ENCODE measurements at places on chromosomes 3 and 15. TPM values are rescaled to one million over a fixed set of nuclear protein-coding genes. Genes with fewer than 3 reads are reported as not detected.

Gene PLA2G4F
- 24.8 TPM for total RNA-seq

- DNase-seq = no peak
Observed at GRCh38 chr15:28080386-28080785, 18.7 kb downstream of the OCA2 start.

GRCh38 chr3:194110483-194110882, 25.5 kb upstream of the HES1 start:
- DNase-seq = no peak

- peak; percentile 53 for DNase-seq
Observed at GRCh38 chr3:134640872-134641470, 9.9 kb downstream of the KY start.
